ENCODE measurements at places on chromosomes 2 and 18.

GRCh38 chr2:172552547-172553291 is 3.2 kb upstream of the PDK1 start:
- peak; percentile 69 for DNase-seq

- DNase-seq: no peak
Observed at GRCh38 chr2:230268606-230269243, 43.2 kb downstream of the SP140 start.

DNA sequence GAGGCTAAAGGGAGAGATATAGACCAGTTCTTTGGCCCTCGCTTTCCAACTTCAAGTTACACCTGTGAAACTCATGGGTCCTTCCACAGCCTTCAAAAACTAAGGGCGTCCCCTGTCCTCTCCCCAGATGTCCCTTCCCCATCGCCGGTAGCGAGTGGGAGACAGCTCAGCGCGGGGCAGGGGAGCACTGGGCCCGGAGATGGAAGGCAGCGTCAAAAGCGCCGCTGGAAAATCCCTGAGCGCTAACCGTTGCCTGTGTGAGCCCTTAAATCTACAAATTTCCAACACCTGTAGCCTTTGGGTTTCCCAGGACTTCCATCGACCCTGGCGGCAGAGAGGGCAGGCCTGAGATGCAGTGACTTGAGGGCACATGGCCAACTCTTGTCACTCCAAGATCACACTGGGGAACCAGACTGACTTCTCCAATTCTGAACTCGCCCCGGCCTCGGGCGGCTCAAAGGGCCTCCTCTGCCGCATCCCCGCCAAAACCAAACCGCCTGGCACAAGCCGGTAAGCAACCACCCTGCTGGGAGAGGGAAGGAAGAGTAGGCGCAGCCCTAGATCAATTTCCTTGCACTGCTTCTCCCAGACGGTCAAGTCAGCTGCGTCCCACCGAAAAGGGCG is 879 bp upstream of the EPAS1 start:
- DNase-seq: no peak

DNA sequence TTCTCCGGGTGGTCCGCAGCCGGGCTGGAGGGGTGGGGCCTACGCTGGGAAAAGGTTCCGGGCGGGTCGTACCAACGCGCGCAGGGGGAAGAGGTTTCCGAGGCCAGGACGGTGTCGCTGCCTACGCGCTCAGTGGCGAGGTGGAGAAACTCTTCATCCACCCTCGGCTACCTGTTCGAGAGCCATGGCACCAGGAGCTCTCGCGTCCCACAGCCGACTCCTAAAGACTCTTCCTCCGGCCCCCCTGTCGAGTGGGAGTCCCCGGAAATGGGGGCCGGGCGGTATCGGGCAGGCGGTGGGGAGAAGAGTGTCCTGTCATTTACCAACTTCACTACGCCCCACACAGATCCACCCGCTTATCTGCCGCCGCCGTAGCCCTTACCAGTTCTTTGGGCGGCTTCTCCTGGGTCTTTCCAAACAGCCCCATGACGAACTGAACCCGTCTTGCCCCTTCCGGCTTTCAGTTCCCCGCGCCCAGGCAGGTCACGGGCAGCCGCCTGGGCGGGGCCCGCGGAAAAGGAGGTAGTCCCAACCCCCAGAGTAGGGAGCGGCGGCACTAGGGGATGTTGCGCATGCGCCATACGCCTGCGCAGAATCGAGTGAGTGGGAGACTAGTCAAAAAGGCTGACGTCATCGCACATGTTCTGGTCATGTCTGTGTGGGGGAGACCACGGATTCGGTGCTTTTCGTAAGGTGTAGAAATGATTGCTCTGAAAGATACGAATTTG is at the start of gene CHMP3:
CHMP3 (minus strand) TSS at position 522 of the 728 bp plus-strand sequence; CDS start at position 427, 95 bp downstream.
- peak; percentile 93 for DNase-seq

DNA sequence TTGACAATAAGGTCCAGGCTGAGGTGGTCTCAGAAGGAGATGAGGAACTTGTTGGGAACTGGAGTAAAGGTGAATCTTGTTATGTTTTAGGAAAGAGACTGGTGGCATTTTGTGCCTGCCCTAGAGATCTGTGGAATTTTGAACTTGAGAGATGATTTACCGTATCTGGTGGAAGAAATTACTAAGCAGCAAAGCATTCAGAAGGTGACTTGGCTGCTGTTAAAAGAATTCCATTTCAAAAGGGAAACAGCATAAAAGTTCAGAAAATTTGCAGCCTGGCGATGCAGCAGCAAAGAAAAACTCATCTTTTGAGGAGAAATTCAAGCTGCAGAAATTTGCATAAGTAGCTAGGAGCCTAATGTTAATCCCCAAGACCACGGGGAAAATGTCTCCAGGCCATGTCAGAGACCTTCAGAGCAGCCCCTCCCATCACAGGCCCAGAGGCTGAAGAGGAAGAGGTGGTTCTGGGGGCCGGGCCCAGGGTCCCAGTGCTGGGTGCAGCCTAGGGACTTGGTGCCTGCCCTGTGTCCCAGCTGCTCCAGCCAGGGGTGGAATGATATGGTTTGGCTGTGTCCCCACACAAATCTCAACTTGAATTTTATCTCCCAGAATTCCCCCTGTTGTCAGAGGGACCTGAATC is 73.5 kb downstream of the FIGN start:
- no peak for DNase-seq

- no peak for DNase-seq
Observed at GRCh38 chr18:21272016-21272579, 30.1 kb downstream of the GREB1L start.

DNA sequence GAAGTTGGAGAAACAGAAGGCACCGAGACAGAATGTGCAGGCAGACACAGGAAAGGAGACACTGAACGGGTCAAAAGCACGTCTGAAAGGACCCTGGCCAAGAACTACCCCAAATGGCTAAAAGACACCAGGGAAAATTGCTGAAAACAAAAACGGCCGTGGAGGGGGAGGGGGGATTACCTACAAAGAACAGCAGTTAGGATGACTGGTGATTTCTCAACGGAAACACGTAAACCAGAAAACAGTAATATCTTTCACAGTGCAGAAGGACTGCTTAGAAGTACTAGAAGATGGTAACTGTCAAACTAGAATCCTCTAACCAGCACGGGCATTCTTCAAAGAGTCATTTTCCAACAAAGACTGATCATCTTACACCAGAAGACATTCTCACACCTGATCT is 142.6 kb downstream of the HDAC4 start:
- DNase-seq: no peak

GRCh38 chr2:190443778-190444481 is 35.8 kb downstream of the MFSD6 start:
- DNase-seq: peak; percentile 13
